Fibroblast of skin of left biceps (primary cell): ENCODE measurements at places on chromosomes 12 and 14.

GRCh38 chr14:81686512-81686911 is 152.9 kb upstream of the SEL1L start:
- DNase-seq: no peak

DNA sequence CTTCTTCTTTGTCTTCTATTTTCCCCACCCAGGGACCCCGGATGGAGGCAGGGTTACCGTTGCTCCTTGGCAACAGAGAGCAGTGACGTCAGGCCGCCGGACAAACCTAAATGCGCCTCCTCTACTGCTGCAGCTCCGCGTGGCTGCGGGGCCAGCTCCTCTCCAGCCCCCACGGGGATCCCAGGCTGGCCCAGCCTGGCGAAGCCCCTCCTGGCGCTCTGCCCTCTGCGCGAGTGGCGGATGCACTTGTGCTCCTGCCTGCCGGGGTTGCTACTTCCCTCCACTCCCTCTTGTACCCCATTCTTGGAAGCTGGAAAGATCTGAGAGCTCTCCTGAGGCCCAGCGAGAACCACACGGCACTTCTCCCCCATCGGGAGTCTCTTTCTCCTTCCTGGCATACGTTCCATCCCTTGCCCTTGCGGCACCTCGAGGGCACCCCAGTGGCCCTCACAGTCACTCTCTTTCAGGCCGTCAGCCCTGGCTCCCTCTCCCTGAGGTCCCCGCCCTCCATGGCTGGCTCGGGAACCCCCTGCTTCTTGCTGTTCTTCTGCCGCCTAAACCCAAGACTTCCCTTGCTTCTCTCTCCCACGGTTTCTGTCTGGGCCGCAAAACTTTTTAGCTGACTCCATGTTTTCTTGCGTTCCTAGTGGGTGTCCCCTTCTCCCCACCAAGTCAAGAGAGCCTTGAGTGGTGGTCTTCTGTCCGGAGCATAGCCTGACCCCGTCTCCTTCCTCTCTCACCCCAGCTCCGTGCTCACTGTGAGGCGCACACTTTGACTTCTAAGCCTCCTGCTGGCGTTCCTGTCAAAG is 121.7 kb downstream of the PAPOLA start:
- no peak for DNase-seq

- no peak for DNase-seq
Observed at GRCh38 chr12:106866426-106867080, 89.2 kb upstream of the TMEM263 start.

GRCh38 chr14:68757618-68758081 is 35.2 kb downstream of the ZFP36L1 start:
- no peak for DNase-seq
